Stimulated activated CD4-positive, alpha-beta T cell treated with anti-CD3 and anti-CD28 coated beads, TNF-alpha, amount 100 ng/mL, for 1 hour (primary cell): ENCODE measurements at places on chromosomes 2 and 18.

- no peak for DNase-seq
Observed at GRCh38 chr2:137252934-137253333, 487.6 kb downstream of the THSD7B start.

DNA sequence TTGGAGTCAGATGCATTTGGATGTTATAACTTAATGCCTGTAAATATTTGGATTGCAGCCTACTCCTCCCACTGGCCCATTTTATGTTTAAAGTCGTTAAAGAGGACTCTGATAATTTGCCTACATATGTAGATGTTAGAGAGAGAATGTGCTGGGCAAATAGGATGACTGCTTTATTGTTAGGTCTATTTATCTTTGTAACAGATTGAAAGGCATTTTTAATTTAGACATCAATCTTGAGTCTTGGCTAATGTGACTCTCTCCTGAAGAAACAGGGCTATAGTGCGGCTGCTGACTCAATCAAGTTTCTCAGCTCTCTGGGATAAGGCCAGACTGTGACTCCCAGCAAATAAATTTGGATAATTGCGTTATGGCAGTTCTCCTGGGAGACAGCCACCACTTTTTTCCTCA is 1101.4 kb downstream of the CBLN2 start:
- DNase-seq = no peak

DNA sequence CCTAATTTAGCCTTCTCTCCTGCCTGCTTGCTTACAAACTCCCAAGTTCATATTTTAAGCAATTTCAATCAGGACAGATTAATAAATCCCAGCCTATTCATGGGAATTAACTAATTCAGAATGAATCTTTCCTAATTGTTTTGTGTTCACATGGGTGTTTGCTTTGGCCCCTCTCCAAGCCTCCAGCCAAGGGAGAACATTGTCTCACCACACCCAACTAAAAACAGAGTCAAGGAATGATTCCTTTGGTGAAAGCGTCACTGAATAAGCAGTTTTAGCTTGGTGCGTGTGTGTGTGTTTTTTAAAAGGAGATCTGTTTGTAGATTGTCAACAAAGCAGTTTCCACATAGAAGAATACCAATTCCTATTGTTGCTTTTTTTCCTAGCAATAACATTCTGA is 43.0 kb upstream of the DSG1 start:
- DNase-seq = no peak

DNA sequence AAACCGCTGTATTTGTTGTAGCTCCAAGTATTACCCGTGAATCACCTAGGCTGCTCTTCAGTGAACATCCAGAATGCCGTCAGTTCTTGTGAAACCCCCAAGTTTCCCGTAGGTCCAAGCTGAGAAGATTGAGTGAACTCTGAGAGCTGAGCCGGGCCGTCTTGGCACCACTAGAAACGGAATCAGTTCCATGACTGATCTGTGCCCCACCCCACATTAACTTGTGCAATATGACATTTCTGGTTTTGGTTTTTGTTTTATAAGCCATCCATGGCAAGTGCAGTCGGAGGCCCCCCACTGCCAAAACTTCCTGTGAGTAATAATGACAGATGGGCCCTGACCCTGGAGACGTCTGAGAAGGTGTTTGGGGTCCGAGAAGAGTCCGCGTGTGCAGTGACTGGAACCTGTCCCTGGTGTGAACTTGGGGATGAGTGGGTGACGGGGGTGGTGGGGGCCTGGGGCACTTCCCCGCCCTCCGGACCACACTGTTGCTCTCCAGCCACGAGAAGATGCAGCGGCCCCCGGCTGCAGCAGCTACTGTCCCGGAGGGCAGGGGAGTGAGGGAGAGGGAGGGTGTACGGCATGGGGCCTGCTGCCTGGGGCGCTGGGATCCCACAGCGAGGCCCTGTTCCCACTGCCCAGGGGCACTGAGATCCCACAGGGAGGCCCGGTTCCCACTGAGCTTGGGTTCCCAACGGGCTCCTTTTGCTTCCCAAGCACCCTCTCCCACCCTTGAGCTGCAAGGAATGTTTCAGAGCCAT is 26.5 kb downstream of the NFATC1 start:
- no peak for DNase-seq

DNA sequence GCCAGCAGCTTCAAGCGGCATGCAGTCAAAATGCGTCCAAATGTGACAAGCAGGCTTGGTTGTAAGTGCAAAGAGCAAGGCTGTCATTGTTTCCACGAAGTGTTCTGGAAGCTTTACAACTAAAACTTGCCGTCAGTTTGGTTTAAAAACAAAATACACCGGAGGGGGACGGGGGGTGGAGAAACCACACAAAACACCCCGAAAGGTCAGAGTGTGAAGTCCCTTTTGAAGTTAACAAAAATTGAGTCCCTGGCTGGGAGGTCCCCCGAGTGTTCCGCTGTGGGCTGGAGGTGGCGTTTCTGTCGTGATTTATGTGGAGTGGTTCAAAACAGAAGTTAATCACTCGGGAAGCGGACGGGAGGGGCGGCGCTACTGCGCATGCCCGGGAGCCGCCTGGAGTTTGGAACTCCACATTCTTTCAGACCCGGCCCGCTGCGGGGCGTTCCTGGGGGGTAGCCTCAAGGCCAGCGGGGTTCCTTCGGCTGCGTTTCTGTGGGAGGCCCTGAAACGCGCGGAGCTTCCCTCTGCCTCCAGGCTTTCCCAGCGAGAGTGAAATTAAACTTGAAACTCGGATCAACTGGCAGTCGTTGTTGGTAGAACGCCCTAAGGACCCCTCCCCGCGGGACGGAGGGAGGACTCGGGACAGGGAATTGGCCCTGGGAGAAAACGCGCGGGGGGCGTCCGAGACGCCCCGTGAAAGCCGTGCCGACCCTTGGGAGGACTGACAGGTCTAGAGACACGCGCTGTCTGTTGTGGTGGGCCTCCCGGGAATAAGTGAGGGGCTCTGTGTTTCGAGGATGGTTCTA is 1.4 kb downstream of the TGIF1 start:
- DNase-seq = peak; percentile 81

DNA sequence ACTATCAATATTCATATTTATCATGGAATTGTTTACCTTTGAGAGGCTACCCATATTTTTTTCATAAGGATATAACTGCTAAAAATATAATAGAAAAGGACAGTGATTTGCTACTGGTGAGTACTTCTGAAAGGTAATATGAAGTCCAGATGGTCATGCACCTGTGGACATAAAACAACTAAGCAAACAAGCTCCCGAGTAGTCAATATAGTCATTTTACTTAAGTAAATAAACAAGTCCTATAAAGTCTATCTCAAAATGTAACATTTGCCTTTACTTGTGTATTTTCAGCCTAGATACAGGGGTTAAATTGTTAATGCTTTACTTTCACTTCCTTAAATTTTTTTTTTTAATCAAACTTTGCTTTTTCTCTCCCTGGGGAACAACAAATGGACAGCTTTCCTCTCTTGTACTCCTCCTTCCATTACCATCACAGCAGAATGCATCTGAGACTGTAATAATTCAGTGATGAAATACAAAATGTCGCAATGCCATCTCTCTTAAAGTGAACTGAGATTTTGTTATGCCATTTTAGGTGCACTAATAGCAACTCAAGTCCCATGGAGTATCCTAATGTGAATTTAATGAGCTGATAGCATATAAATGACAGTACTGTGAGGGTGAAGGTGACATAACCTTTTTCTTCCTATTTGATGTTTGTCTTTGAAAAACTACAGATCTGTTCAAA is 1325.4 kb upstream of the ZEB2 start:
- DNase-seq = no peak

GRCh38 chr2:202203348-202203747 is 35.0 kb downstream of the SUMO1 start:
- no peak for DNase-seq

DNA sequence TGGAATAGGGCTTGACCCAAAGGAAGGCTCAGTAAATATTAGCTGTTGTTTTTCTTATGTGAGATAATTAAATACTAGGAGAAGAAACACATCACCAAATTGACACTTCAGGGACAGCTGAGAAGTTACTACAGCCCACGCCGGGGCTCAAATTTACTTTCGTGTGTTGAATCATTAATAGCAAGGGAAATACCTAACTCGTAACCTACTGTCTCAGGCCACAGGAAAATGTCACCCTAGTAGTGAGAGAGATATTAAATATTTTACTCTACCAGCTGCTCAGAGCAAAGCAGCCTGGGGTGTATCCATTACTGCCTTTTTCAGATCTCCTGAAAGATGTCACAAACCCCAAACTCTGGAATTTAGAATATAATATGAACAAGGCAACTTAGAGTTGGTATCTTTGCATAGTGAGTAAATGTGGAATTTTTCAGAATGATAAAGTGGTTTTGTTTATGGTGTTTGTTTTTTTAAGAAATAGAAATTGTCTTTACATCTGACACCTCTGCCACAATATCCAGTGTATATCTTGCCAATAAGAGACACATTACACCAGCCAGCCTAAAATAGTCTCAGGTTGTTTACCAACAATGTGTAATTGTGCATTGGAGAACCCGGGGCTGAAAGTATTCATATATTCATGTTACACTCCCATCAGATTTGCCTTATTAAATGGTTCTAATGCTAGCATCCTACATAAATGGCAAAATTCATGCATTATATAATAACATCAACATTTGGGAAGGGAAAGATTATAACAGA is 48.4 kb downstream of the ATP8B1 start:
- no peak for DNase-seq

DNA sequence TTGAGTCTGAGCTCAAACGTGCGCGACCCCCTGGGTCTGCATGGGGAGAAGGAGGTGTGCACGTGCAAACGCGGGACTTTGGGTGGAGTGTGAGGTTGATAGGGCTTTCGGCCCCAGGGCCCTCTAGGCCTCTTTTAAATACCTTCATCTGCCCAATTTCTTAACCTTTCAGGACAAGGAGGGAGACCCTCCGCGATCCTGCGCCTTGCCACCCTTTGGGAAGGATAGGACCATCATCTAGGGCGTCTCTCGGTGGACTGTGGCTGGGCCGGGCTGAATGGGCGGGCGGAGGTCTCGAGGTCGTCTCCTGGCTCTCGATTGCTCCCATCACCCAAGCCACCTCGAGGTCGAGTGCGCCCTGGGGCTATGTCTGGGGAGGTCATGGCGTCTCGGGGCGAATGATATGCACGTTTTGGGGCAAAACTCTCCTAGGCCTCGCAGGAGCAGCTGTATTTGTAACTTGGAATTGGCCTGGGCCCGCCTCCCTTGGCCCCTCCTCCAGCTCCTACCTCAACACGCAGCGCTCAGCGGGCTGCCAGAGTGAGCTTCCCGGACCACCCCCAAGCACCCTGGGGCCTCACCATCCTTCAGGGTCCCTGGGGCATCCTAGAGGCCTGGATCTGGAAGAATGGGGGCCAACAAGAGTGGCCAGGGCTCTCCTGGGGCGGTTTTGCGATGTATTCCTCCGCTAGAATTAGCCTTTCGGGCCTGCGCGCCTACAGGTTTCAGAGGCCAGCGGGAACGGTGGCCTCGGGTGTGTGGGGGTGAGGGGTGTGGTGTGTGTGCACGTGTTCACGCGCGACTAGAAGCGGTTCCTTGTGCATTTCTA is 8.7 kb upstream of the SIX3 start:
- DNase-seq = no peak

DNA sequence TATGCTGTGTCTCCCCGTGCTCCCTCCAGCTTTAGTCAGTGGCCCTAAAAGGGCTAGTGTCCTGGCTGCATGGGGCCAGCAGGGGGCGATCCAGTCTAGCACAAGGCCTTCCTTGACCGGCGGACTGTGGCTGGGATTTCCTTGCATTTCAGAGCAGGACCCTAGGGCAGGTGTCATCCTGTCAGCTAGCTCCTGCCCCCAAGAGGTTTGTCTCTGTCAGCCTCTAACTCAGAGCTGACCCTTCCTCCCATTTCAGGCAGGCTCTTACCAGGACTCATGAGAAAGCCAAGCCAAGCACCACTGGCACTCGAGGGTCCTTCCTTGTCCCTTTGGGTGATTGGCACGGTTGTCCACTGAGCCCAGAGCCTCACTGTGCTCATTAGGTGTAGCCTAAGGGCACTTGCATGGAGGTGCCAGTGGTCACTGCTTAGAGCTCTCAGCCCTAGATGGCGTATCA is 140.3 kb downstream of the RPIA start:
- no peak for DNase-seq

GRCh38 chr2:85018049-85018447 is 47.1 kb downstream of the KCMF1 start:
- DNase-seq = no peak

DNA sequence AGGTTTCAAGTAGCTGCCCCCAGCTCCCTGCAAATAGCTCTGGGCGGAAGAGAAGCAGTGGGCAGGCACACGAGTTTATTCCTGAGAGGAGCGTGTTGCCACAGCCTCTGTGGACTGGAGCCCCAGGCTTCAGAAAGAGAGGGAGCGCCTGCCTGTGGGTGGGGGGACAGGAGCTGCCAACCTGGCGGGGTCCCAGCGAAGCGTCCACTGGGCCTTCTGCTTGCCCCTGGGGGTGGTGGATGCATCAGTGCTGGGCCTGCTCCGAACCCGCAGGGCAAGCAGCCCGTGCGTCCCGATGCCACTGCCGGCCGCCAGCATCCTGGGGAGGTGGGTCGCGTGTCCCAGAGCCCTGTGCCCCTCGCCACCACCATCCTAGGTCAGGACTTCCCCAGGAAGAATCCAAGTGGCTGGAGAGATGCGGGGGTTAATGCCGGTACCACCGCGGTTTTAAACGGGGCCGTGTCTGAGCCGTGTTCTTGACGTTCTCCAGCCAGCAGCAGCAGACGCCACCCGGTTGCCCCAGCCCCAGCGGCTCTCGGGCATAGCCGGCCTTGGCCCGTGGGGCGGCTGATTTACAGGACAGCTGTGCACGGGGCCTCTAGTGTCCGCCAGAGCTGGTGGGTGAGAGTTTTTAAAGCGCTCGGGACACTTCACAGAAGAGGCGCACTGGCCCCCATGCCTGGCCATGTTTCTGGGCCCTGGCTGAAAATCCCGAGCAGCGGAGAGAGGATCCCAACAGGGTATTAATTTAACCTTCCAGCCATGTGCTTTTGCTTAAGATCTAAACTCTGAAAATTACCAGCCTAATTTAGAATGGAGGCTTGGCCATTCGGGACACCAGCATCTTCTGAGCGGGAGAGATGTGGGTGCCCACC is 84.7 kb downstream of the NFATC1 start:
- no peak for DNase-seq

DNA sequence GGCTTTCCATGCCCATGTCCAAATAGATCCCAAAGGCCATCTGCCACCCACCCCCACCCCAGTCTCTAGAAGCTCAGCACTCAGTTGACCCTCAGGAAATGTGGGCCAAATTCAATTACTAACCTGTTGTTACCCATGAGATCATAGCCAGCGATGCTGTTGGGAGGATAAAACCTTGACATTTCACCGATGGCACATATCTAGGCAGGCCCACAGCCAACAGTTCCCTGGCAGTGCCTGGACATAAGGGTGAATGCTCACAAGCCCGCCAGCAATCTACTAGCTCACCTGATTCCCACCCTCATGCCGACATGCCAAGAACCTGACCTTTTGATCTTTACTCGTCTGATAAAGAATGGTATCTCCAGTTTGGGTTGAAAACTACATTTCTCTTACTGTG is 11.8 kb upstream of the ACOXL start:
- no peak for DNase-seq

DNA sequence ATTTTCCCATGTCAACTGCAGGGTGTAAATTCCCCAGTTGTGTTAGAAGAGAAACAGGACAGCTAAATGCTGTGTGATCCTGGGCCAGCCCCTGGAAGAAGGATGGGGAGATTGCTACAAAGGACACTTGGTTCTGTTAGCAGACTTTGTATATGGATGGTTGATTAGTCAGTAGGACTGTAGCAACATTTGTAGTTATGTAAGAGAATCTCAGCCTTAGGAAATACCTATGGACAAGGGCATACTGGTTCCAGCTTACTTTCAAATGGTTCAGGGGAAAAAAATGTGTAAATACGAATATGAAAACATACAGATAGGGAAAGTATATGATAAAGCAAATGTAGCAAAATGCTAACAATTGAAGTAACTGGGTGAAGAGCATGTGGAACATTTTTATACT is 47.6 kb downstream of the GNAL start:
- no peak for DNase-seq
